ENCODE measurements at places on chromosomes 7 and 10.

- no peak for DNase-seq
These were observed 68.5 kb downstream of the AGK start for GRCh38 chr7:141619745-141620144.

DNA sequence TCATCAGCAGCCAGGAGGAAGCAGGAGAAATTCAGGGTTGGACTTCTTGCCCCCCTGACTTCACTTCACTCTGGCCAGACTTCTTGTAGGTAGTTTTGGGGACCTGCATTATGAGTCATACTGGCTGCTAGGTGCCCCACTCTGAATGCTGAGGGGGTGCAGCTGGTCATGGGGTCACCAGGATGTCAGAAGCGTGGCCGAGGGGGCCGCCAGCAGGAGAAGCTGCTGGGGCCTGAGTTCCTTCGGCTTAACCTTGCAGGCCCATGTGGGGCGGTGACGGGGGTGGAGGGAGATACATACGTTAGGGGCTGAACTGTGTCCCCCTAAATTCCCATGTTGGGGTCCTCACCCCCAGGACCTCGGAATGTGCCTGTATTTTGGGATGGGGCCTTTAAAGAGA, 18.2 kb downstream of the UNCX start:
- DNase-seq: no peak

- DNase-seq: no peak
These were observed 116.6 kb downstream of the KLF6 start for GRCh38 chr10:3668276-3668965.

- peak; percentile 57 for DNase-seq
These were observed 101.9 kb downstream of the HIBADH start for GRCh38 chr7:27560706-27561235.

- no peak for DNase-seq
These were observed 268.3 kb downstream of the TNS3 start for GRCh38 chr7:47313564-47313963.

DNA sequence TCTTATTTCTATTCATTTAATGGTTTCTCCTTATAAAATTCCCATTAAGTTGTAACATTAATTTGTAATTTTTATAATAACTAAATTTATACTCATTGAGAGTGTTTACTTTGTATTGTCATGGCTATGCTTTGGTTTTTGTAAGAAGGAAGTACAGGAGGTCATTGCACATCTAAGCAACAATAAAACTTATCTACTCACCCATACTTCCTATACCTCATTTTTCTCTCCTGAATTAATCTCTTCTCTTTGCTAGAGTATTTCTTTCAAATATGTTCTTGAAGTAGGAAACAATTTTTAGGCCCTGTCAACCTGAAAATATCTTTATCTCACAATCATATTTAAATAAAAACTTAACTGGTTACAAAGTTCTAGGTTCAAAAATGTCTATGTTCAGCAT, 95.4 kb upstream of the WDR11 start:
- no peak for DNase-seq

DNA sequence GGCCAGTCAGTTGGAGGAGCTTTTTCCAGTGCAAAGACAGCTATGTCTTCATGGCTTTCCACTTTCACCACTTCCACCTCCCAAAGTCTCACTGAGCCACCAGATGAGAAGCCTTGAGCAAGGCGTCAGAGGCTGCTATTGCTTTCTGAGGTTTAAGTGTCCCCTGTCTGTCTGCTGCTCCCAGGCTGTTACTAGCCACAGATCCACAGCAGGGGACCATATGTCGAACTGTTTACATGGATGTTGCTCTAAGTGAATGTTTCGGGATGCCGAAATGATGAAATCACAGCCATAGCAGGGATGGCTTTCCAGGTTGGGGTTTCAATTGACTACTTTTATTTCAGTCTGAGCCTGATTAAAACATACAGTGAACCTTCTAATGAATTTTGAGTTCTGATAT, 88.5 kb downstream of the AVL9 start:
- DNase-seq: peak; percentile 75

DNA sequence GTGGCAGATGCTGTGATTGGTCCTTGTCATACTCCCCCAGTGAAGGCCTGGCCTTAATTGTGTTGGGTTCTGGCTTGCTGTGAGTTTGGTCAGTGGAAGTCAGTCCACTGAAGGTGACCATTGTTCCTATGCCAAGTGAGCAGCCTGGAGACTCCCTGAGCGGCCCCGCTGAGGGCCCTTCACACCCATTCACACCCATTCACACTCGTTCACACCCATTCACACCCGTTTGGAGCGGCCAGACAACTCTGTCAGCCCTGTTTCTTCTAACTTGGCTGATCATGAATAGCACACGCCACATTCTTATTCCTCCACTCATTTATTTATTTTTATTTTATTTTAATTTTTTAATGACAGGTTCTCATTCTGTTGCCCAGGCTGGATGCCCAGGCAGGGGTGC, 61.5 kb downstream of the C10orf120 start:
- no peak for DNase-seq

GRCh38 chr10:62560201-62560819, 186.1 kb downstream of the ZNF365 start:
- DNase-seq: no peak

DNA sequence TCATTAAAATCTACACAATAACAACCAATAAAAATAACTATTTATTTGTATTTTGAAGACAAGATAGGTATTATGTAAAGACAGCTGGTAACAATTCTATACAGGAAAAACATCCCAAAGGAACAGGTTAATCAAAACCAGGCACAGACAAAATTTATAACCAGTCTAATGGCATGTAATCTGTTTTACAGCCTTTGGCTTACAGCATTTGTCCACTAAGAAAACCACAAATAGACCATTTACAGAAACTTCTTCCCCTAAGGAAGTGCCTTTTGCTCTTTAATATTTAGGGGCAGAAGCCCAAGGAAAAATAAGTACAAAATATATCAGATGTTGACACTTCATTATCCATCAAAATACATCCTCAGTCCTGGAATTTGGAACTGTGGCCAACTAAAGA, 65.0 kb downstream of the SVIL start:
- no peak for DNase-seq

- no peak for DNase-seq
These were observed 40.2 kb upstream of the IFRD1 start for GRCh38 chr7:112410092-112410491.

DNA sequence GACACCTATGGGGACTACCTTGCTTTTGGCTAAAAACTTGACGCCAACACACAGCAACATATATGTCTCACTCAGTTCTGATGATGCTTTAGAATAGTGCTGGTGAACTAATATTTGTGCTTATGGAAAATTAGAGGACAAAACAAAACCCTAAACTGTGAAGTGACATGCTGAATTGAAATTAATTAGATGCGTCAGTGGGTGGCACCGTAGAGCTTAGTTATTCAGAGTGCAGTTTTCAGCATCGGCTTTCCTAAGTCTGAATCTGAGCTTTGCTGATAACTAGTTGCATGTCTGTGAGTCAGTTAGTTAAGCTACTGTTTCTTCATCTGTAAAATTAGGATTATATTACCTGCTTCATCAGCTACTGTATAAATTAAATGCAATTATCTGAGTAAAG, 245.0 kb upstream of the SORCS1 start:
- DNase-seq: peak; percentile 9

DNA sequence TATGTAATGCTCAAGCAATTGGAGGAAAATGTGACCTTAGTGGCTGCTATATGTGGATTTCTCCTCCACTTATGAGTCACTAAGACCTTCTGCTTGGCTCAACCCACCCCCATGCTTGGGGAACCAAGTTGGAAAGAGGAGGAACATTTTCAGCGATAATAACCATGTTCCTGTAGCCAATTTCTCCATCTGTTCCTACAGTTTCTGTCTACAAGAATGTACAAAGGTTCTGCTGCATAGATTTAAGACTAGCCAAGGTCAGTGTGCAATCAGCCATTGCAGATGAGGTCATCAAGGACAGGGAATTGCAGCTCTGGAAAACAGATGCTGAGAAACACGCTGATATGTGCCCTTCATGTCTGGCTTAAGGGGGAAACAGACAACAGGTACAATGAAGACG, 5.6 kb upstream of the NRCAM start:
- no peak for DNase-seq

GRCh38 chr10:100710151-100710871, 35.1 kb upstream of the PAX2 start:
- no peak for DNase-seq

DNA sequence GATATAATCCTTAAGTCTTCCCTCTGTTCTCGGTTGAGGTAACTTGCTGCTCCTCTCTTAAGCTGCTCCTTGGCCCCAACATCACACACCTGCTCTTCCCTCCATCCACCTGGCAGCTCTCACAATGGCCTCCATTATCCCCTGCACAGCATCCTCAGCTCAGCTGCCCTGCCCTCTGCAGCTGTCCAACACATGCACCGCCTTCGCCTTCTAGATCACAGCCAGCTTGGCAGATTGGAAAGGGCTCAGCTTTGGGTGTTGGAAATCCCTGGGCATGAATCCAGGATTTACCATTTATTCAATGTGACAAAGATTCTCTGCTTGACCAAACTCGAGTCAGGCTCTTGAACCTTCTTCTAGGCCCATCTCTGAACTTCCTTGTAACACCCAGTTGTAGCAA, 20.6 kb downstream of the RGR start:
- no peak for DNase-seq

DNA sequence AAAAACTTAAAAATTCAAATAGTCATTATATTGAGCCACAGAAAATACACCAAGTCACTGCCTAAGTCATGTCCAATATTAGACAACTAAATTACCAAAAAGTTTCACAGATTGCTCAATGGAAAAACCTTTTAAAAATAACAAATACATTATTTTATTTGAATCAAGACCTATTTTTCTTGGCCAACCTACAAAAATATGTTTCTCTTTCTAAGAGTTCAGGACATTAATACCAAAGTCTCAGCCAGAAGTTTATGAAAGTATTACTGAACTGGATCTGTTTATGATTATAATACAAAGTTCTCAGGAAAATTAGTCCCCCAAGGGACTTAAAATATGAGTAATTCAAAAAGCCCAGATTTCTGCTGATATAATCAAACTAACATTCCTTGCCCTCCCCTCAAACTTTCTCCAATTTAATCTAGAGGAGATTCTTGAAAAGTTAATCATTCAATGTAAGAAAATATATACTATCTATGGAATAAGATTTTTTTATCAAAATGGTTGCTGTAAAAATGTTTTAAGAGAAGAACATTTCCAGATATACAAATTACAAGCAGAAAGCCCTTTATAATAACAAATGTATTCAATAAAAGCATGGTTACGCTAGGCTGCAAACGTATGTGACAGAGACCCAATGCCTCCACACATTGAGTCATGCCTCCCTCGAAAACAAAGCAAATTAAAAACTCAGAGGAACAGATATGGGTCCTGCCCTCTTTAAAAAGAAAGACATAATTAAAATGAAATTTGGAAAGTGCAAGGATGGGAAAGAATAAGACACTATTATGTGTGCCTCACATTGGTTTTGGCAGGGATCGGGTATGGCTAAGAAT, 381.6 kb downstream of the PARD3 start:
- DNase-seq: no peak

DNA sequence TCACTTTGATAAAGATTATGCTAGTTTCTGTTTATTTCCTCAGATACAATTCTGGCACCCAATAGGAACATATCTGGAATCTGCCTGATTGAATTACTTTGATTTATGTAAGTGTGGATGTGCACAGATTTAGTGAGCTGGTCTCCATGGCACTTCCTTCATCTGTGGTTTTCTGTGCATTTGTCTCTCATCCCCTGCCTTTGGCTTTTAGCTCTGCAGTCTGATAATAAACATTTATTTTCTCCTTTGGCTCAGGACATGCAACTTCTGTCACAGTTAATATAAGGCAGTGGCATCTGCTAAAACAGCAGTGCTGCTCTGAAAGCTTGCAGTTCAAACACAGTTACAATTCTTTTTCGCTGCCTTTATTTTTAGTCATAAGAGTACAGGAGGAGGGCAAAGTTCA, 273.7 kb upstream of the CHRM2 start:
- no peak for DNase-seq

DNA sequence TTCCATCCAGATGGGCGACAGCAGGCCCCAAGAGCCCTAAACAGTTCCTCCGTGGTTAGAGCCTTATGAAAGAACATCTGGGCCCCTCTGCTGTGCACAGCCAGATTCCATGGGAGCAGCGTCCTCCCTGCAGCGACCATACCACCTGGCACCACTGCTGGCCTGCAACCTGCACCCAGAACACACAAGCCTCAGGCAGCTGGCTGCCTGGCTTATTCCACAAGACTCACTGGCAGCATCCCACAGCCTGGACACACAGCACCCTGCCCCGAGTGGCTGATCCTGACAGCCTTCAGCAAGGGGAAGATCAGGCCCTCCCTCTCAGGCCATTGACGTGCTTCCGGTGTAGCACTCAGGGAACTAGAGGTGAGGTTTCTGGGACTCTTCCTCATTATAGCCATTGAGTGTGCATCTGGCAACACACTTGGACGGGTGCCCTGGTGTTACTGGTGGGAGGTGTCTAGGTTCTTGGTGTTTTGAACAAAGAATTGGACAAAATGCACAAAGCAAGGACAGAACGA, 33.7 kb upstream of the ERCC6 start:
- DNase-seq: no peak

- DNase-seq: no peak
These were observed 154.6 kb upstream of the TARP start for GRCh38 chr7:38428041-38428440.

GRCh38 chr7:20338285-20338684, 7.6 kb downstream of the ITGB8 start:
- no peak for DNase-seq
